ENCODE measurements at places on chromosomes 11 and 22.

DNA sequence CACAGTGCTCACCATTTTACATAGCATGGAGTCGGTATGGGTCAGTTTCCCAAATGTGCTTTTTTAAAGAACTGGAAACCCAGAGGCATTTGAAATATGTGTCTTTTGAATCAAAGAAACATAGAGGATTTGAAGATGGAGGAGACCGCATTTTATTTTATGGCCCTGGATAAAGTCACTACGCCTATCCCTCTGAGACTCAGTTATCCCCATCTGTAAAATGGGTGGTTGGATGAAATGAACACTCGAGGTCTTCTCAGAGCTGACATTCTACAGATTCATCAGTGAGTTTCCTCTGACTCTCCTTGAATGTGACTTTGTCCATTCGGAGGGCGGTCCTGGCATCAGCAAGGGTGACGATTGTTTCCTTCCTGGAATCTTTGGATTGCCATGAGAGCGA, 135.1 kb downstream of the MIAT start:
- no peak for DNase-seq

DNA sequence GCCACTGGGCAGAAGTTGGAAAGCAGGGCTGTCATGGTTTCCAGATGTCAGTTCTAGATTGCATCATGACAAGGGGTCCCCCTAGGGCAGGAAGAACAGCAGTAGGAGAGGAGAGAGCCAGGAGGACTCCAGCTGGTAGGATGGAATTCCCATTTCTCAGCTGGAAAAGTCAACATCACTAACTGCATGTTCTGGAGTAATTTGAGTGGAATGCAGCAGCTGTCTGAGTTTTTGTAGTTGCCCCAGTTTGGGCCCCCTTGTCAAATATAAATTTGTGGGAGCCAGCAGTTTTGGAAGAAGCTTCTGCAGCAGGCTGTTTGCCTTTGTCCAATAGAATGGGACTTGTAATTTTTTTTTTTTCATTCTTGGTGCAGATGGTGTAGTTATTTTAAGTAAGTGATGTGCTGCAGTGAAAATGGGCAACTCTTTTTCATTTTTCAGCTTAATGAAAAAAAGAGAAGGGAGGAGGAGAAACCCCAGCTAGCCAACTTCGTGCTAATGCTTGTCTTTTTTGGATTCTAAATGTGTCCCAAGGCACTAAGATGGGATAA, 86.9 kb downstream of the LDLRAD3 start:
- DNase-seq: peak; percentile 56

GRCh38 chr11:3826721-3827120, 14.0 kb downstream of the RHOG start:
- DNase-seq: no peak

DNA sequence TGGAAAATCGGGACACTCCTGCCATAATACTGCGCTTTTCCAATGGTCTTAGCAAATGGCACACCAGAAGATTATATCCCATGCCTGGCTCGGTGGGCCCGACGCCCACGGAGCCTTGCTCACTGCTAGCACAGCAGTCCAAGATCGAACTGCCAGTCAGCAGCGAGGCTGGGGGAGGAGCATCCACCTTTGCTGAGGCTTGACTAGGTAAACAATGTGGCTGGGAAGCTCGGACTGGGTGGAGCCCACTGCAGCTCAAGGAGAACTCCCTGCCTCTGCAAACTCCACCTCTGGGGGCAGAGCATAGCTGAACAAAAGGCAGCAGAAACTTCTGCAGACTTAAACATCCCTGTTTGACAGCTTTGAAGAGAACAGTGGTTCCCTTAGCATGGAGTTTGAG, 15.6 kb downstream of the PTH start:
- no peak for DNase-seq

DNA sequence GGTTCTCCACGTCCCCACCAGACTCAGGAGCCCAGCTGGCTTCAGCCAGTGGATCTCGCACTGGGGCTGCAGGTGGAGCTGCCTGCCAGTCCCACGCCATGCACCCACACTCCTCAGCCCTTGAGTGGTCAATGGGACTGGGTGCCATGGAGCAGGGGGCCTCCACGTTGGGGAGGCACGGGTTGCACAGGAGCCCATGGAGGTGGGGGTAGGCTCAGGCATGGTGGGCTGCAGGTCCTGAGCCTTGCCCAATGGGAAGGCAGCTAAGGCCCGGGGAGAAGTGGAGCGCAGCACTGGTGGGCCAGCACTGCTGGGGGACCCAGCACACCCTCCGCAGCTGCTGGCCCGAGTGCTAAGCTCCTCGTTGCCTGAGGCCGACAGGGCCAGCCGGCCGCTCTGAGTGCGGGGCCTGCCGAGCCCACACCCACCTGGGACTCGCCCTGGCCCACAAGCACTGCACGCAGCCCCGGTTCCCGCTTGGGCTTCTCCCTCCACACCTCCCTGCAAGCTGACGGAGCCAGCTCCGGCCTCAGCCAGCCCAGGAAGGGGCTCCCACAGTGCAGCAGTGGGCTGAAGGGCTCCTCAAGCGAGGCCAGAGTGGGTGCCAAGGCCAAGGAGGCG, 258.5 kb upstream of the PDGFD start:
- no peak for DNase-seq

GRCh38 chr11:123478352-123478987, 48.4 kb downstream of the GRAMD1B start:
- DNase-seq: peak; percentile 53

- no peak for DNase-seq
Observed at GRCh38 chr11:102451681-102452460, 694 bp downstream of the TMEM123 start.

DNA sequence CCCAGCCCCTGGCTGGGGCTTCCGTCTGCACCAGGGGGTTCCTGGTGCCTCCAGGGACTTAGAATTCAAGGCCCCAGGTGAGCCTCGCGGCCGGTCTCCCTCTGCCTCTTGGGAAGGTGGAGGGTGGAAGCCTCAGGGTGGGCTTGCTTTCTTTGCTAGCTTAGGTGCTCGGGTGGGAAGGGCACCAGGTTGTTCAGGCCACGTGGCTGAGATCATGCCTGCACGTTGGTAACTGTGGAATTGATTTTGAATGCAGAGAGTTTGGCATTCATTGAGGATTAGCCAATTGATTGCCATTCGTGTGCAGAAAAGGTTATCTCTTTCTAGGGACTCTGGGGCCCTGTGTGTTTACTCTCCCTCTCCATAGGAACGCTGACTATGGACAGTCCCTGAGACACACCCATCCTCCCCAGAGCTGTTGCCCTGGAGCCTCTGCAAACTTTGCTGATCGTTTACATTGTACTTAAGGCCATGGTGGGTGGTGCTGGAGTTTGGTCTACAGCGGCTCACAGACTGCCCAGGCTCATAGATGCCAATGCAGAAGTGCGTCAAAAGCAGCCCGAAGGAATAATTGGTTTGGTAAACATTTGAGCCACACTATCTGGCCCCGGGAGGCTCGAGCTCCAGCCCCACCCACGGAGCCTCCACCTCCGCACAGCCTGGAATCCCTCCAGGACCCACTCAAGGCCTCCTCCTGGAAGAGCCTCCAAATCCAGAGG, 1457.7 kb downstream of the BRD1 start:
- no peak for DNase-seq

- no peak for DNase-seq
Observed at GRCh38 chr11:108817976-108818375, 153.1 kb downstream of the DDX10 start.

- no peak for DNase-seq
Observed at GRCh38 chr11:44028401-44028800, 19.4 kb upstream of the ACCSL start.

GRCh38 chr11:115576606-115577380, 72.6 kb upstream of the CADM1 start:
- DNase-seq: no peak

DNA sequence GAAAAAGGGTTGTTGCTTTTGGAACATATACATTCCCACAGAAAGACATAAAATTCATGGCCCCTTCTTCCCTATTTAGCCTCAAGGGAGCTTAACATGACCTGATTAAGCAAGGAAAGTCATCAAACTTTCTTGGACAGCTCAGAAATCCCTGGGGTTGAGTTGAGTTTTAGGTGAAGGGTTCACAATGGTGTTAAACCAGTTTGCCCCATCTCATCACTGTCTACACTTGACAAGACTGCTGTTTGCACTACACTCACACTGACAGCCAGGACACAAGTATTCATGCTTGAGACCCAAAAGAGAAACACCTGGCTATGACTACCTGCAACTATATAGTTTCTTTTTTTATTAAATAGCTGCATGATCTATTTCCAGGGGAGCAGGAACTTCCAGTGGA, 209.8 kb upstream of the TMEM45B start:
- DNase-seq: no peak

GRCh38 chr11:2666401-2666741, 33.4 kb downstream of the KCNQ1OT1 start:
- no peak for DNase-seq

Measured in skeletal muscle cell (primary cell).